ENCODE measurements at places on chromosomes 16 and 17. TPM values are rescaled to one million over a fixed set of nuclear protein-coding genes. Genes with fewer than 3 reads are reported as not detected.

DNA sequence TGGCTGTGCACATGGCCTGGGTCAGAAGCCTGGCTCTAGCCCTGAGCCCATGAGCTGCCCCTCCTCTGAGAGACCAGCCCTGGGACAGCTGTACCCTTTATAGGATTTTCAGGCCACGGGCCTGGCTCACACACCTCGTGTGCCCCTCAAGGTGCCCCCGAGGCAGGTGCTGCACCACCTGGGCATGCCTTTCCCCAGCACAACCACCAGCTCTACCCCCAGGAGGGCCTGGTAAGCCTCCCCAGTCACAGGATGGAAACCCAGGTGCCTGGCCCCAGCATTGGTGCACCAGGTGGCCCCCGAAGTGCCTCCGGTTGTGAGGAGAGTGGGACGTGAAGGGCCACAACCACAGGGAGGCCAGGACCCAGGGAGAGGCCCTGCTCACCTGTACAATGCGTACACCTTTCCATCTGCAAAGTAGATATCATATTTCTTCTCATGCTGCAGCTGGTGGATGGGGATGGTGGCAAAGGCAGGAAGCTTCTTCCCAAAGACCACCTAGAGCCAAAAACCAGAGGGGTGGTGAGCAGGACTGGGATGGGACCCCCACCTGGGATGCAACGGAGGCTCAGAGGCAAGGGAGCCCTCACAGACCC lies 6.3 kb downstream of the ZNF598 start:
- DNase-seq, result no peak

DNA sequence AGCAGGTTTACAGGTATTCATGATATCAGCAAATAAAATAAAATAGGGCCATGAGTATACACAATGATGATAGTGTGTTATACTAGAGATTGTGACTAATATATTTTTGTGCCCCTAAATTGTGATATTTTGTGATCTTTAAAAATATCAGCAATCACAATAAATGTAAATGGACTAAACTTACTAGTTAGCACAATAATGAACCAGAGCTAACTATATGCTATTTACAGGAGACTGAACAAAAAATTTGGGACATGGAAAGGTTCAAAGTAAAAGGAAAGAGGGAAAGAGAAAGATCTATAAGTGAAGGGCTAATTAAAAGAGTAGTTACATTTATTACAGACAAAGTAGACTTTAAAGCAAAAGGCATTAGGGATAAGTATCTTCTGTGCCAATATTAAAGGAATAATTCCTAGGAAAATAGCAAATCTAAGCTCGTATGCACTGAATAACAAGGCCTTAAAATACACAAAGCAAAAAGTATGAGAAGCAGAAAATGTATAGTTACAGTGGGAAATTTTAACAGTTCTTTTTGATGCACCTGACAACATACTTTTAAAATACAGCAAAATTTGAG lies 5.0 kb upstream of the MSI2 start:
- DNase-seq, result no peak

DNA sequence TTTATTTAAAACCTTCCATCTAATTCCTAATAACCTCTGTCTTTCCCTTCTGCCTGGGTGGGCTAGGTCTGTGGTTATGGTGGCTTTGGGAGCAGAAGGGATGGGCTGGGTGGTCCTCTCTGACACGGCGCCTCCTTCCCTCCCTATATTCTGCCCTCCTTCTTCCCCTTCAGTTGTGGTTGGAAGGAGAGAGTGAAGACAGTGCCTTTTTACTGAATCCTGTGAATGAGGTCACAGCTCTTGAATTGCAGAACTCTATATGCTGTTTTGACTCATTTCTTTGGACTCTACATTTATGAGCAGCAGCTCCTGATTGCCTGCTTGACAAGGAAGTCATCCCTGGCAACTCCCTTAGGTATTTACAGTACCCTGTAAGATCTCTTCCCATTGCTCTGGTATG lies 256.0 kb upstream of the ELAC2 start:
- no peak for DNase-seq

DNA sequence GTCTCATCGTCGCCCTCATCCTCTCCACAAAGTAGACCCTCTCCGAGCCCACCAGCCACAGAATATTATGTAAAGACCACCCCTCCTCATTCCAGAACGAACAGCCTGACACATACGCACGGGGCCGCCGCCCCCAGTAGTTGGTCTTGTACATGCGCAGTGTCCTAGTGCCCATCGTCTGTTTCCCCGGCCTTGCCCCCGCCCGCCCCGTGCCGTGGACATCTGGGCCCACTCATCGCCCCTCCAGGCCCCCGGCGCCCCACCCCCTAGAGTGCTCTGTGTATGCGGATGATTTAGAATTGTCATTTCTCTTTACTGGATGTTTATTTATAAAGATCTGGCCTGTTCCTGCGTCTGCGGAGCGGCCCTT lies 475 bp upstream of the AMDHD2 start:
- DNase-seq, result no peak

DNA sequence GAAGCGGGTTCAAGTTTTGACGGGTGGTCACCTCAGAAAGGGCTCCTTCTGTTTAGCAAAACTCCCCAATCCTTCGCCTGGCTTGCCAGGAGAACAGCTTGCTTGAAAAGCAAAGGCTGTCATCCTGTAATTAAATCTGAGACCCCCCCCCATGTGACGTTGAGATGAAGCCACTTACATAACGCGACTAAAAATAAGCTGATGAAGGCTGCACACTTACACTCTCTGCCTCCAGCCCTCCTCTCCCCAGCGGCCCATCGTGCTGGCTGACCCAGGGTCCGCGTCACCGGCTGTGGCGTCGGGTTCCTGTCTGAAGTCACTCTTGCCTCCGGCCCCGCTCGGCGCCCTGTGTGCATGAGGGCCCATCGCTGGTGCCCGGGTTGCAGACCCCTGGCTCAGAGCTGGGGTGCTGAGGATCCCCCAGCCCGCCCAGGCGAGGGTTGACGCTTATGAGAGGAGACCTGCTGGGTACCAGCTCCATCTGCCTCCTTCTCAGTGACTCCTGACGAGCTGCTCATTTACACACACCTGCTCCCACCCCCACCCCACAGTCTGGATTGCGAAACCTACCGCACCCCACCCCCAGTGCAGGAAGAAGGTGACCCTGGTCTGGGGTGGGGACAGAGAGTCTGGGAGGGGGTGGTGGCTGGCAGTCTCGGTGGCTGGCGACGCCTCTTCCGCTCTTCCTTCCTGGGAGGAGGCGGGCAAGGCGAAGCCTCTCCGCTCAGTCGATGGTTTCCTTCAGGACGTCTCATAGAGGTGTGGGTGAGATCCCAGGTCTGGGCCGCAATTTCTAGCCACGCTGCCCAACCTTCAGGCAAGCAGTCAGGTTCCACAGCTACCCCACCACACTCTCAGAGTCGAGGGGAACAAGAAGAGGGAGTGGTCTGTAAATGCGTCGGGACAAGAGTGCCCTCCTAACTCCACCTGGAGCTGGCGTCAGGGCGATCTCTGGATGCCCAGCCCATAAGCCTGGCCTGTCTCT lies 3.1 kb upstream of the BAIAP2 start:
- no peak for DNase-seq

Gene NT5M
- 8.1 TPM for total RNA-seq

DNA sequence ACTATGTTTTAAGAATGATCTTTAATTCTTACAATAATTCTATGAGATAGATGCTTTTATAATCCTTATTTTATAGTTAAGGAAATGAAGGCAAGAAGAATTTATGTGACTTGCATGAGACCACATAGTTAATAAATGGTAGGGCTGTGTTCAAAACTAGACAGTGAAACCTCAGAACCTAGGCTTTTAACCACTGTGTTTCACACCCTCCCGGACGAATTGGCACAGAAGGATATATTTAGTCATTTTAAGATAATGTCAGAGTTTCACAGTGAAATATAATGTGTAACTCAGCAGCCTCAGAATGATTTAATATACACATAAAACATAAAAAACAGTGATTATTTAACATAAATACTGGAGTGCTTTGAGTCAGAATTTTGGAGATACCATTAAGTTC lies 57.0 kb downstream of the NSRP1 start:
- no peak for DNase-seq

- DNase-seq, result no peak
These were observed 1931.9 kb downstream of the TP53TG3F start for GRCh38 chr16:35391328-35391727.

GRCh38 chr16:3816326-3816725 lies 64.2 kb downstream of the CREBBP start:
- DNase-seq, result no peak

Gene WSCD1
- total RNA-seq, result 0.21 TPM

- no peak for DNase-seq
These were observed 148.3 kb downstream of the CDH8 start for GRCh38 chr16:61887903-61888302.

- DNase-seq, result peak; percentile 27
These were observed 7.5 kb downstream of the TK1 start for GRCh38 chr17:78179372-78179771.

DNA sequence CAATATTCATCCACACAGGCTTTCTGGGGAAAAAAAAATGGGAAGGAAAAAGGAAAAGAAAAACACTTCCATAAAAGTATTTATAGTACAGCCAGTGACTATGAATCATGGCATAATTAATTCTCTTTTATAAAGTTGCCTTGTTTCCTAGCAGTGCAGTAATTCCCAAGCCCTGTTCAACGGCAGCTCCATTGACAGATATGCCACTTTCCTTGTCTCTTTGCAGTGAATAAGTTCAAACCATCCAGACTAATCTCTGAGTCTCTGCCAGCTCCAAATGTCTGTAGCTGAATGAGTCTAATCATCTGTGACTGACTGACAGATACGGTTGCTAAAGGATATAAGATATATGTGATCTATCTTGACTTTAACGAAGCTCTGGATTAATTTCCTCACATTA lies 52.9 kb upstream of the KCNJ16 start:
- no peak for DNase-seq

Gene TPSG1
- 2.5 TPM for total RNA-seq

DNA sequence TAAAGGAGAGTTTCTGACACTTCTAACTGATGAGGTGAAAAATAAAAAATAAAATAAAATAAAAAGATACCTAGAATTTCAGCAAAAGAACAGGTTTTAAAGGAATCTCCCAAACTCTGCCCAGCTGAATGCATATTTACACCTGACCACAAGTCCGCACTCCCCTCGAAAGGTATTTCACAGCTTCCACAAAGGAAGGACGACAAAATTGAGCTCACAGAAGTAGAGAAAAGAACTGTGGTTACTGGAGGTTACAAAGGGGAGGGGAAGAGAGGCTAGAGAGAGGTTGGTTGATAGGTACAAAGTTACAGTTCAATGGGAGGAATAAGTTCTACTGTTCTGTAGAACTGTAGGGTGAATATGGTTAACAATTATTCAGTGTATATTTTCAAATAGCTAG lies 5.0 kb downstream of the LITAF start:
- no peak for DNase-seq

- no peak for DNase-seq
These were observed 298.5 kb upstream of the FOXF1 start for GRCh38 chr16:86211800-86212199.

DNA sequence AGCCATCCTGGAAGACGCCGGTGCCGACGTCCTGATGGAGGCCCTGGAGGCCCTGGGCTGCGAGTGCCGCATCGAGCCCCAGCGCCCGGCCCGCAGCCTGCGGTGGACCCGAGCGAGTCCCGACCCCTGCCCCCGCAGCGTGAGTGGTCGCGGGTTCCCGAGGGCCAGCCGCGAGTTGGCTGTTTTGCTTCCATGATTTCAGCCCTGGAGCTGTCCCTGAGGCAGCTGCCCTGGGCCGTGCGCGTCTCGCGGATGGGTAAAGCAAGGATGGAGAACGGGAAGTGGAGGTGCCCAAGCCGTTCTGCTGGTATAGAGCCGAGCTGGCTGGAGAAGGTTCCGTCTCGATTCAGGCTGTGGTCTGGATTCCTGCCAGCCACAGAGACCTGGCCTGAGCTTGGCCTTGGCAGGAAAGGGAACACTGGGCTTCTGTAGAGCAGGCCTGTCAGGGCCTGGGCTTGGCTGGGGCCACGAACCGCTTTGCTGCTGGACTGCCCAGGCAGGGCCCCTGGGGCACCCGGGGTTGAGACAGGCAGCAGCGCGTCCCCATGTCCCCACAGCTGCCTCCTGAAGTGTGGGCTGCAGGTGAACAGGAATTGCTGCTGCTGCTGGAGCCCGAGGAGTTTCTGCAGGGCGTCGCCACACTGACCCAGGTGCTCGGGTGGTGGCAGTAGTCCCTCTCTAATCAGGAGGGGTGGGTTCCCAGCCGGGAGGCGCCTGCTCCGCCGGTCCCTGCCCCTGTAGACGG lies 941 bp upstream of the MRPS34 start:
- no peak for DNase-seq

Gene APOBR
- total RNA-seq, result 4.5 TPM

Gene TTYH2
- total RNA-seq, result 22.6 TPM

GRCh38 chr17:19271780-19272357 lies 34.7 kb downstream of the EPN2 start:
- DNase-seq, result no peak

Gene KRT39
- not detected for total RNA-seq

GRCh38 chr16:14576069-14576468 lies 54.0 kb downstream of the PARN start:
- no peak for DNase-seq

Gene C16orf89
- 6.3 TPM for total RNA-seq

GRCh38 chr16:4200000-4200780 lies 41.7 kb downstream of the SRL start:
- DNase-seq, result peak; percentile 31

DNA sequence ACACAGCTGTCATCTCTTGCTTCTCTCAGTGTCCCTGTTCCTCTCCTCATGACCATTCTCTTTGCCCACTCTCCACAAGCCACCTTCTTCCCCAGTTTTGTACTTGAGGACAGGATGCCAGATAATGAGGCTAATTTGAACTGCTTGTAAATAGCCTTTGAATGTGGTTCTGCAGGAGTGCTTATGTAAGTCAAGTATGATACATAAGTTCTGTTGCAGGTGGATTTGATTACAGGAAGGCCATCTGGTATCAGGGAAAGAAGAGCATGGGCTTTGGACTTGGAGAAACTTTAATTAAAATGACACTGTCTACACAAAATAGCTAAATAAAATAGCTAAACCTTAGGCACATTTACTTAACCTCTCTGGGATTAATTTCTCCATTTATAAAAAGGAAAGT lies 120.2 kb upstream of the HLF start:
- DNase-seq, result no peak

GRCh38 chr16:67022531-67023214 lies 6.3 kb upstream of the CBFB start:
- no peak for DNase-seq

Gene INCA1
- 1.7 TPM for total RNA-seq

GRCh38 chr17:48031966-48032365 lies 5.6 kb downstream of the COPZ2 start:
- DNase-seq, result no peak

Gene SLC35G6
- not detected for total RNA-seq

Gene PDIA2
- 3.9 TPM for total RNA-seq

DNA sequence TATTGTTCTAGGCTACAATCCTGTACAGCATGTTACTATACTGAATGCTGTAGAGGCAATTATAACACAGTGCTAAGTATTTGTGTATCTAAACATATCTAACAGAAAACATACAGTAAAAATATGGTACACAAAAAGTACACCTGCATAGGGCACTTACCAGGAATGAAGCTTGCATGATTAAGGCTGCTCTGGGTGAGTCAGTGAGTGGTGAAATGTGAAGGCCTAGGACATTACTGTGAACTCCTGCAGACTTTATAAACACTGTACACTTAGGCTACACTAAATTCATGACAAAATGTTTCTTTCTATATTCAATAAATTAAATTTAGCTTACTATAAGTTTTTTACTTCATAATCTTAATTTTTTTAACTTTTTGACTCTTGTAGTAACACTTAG lies 37.1 kb downstream of the AMFR start:
- DNase-seq, result no peak

Gene GRAP
- total RNA-seq, result 4.6 TPM

Gene SLC38A8
- total RNA-seq, result not detected

Gene BAIAP3
- 0.66 TPM for total RNA-seq

GRCh38 chr17:63647065-63647725 lies 25.0 kb downstream of the MAP3K3 start:
- DNase-seq, result no peak

All from tibial nerve (tissue), 4 donors.